ENCODE measurements at places on chromosomes 4 and X.

DNA sequence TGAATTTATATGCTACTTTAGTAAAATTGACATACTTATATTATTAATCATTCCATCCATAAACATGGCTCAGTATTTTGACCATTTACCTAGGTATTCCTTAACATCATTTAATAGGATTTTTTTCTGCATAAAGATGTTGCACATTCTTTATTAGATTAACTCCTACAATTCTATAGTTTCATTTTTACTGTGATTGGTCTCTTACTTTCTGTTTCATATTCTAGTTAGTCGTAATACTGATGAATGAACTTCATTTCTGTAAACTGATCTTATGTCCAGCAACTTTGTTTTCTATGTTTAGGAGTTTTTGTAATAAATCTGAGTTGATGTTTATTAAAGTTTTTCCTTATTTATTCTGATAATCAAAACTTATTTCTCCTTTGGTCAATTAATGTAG, 278.2 kb upstream of the CXXC4 start:
- DNase-seq, result no peak

GRCh38 chr4:74021601-74022000, 16.9 kb downstream of the CXCL3 start:
- DNase-seq, result no peak

- DNase-seq, result no peak
These were observed 48.9 kb upstream of the UCP1 start for GRCh38 chr4:140617499-140618248.

GRCh38 chrX:627510-627981, 3.0 kb upstream of the SHOX start:
- no peak for DNase-seq

- DNase-seq, result no peak
These were observed 17.7 kb downstream of the SPARCL1 start for GRCh38 chr4:87511500-87511899.

- no peak for DNase-seq
These were observed 667 bp downstream of the PTTG2 start for GRCh38 chr4:37960679-37961450.

DNA sequence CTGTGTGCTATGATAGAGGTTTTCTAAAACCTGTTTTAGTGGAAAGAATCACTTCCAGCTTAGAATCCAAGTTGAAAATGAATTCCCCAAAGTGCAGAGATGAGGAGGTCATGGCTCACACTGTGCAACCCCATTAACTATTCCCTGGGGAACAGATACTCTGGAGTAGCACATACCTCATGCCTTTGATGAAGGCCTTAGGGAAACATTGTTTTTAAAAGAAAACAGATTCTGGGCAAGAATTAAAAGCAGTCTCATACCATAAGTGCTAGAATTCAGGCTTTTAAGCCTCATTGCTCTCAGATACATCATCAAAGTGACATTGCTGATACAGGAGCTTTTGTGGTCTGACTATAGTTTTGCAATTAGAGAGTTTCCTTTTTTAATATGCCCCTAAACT, 115.1 kb downstream of the NDST4 start:
- no peak for DNase-seq

DNA sequence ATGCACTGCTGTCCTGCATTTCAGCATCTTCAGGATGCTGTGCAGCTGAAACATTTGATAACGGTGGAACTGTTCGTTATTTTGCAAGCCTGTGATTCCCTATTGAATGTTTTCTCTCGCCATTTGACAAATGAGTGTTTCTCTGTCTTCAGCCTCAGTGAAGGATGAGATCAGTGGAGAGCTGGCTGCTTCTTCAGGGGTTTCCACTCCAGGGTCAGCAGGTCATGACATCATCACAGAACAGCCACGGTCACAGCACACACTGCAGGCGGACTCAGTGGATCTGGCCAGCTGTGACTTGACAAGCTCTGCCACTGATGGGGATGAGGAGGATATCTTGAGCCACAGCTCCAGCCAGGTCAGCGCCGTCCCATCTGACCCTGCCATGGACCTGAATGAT, 52.6 kb downstream of the HTT start:
- no peak for DNase-seq

DNA sequence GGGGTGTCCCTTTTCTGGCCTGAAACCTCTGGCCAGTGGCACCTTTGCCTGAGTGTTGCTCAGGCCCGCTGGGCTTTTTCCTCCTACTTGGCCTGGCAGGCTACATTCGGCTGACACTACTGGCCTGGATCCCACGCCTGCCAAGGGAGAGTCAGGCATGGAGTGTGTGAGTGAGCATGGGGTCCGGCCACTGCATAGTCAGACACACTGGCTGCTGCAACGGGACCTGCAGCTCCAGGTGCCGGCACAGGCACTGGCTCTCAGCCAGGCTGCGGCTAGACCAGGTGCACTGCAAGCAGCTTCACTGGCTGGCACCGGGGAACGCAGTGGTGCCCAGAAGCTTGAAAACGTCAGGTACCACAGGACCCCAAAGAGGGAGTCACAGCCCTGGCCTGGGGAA, 434.9 kb downstream of the ARHGAP24 start:
- DNase-seq, result no peak

DNA sequence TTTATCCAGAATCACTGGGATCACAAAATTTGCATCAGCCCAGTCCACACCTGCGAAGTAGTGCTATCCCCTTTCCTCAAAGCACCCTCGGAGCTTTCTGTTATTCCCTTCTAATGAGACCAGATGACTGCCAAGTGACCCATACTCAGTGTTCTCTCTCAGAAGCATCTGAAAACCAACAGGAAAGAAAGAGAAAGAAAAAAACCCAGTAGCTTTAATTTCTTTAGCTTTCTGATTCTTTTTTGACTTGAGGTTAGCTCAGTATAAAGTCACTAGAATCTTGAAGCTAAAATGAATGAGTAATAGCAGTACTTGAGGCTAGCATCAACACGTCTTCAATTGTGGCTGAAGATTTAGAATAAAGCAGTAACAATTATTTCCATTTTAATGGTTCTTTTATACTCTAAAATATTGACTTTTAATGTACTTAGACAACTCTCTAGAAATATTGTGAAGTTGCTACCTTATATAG, 124.4 kb downstream of the ANK2 start:
- no peak for DNase-seq

GRCh38 chrX:122622795-122623194, 561.3 kb upstream of the GRIA3 start:
- no peak for DNase-seq

GRCh38 chrX:14095702-14096101, 66.0 kb upstream of the GEMIN8 start:
- DNase-seq, result peak; percentile 23

GRCh38 chr4:138953961-138954371, 61.6 kb upstream of the NOCT start:
- peak; percentile 17 for DNase-seq

- peak; percentile 91 for DNase-seq
These were observed 162.3 kb upstream of the MAMLD1 start for GRCh38 chrX:150200820-150201287.

DNA sequence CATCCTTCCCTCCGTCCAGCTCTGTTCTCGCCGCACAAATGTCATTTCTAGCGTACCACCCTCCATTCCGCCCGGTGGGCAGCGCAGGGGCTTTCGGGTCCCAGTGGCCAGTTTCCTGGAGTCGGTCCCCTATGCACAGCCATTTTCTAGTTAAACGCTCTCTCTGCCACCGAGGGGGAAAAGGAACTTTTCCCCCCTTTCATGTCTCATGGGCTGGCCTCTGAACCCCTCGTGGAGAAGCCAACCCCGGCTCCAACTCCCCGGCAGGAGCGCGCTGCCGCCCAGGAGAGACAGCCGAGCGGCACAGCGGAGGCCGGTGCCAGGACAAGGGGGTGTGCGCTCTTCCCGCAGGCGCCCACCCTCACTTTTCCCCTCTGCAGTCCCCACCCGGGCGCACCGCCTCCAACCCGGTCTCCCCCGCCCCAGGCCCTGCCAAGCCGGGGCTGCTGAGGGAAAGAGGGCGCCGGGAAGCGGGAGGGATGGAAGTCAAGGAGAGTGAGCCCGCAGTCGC, 662 bp downstream of the APBB2 start:
- no peak for DNase-seq

DNA sequence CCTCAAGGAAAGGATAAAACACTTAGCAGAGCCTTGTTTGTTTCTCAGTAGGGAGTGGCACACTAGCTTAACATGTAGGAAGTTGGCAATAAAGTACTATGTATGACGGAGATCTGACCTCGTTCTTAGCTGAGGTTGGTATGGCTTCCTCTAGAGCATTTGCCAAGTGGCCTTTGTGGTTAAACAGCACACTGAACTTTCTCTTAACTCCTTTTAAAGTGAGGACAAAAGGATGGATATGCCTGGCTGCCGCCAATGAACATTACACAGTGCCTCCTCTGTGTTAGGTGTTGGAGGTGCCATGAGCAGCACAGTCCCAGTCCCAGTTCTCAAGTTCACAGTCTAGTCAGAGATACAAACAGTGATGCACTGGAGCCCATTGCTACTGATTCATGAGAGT, 54.4 kb downstream of the VGLL1 start:
- no peak for DNase-seq

- peak; percentile 8 for DNase-seq
These were observed 192.9 kb downstream of the ARHGAP10 start for GRCh38 chr4:147924604-147925412.

DNA sequence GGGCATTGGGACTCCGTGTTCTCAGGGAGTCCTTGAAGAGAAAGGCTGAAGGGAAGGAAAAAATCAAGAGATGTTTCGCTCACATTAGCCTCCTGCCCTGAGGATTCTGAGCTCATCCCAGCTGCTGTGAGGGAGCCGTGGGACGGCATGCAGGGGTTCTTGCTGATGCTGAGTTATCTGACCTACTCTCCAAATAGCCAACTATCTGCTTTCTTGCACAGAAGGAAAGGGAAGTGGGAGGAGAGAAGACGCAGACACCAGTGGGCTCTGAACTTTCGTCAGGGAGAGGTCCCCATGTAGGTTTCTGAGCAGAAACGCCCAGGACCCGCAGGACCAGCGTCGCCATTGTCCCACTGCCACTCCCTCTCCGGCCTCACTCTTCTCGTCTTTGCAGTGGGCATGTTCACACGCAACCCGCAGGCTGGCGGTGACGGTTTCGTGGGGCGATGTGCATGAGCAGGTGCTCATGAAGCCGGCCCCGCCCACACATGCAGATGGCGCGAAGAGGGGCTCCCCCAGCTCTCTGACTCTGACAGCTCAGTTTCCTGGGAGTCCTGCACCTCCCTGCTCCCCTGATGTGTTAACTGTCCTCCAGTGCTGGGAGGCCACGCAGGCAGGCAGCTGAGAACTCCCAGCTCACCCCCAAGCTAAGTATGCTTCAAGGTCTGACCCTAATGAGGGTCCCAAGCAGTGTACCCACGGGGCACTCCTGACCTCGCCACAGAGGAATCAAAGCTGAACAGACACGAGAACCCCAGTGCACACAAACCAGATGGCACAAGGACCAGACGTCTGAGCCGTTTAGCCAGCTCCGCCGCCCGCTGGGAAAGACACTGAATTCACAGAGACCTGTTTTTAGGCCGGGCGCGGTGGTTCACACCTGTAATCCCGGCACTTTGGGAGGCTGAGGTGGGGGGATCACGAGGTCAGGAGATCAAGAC, 13.6 kb upstream of the ABLIM2 start:
- DNase-seq, result no peak

DNA sequence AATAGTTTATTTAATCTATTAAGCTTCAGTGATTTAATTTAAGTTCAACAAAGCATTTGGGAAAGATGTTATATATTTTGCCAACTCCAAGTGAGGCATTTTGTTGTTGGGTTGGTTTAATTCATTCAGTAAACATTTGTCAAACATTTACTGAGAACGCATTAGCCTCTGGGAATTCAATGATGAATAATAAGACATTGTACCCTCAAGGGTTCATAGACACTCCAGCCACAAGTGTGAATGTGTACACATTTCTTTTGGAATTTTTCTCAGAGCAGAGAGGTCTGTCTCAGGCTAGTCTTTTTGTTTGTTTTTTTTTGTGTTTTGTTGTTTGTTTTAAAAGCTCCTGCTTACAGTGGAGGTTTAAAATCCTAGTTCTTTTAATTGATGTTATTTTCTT, 203.9 kb downstream of the SOWAHB start:
- DNase-seq, result no peak

- DNase-seq, result no peak
These were observed 24.4 kb upstream of the IRAK1 start for GRCh38 chrX:154044091-154044490.

GRCh38 chr4:7557456-7557855, 122.7 kb upstream of the PSAPL1 start:
- DNase-seq, result peak; percentile 89

DNA sequence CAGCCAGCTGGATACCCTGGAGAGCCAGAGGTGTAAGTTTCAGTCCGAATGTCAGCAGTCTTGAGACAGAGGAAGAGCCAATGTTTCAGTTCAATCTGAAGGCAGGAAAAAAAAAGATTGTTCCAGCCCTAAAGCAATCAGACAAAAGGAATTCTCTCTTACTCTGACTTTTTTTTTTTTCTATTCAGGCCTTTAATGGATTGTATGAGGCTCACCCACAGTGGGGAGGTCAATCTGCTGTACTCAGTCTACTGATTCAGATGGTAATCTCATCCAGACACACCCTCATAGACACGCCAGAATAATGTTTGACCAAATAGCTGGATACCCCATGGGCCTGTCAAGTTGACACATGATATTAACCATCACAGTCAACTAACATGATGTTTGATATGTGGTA, 51.9 kb downstream of the TEX13A start:
- no peak for DNase-seq

GRCh38 chrX:47221756-47222155, 3.3 kb downstream of the CDK16 start:
- DNase-seq, result no peak

GRCh38 chr4:84501721-84502267, 2.7 kb upstream of the NKX6-1 start:
- DNase-seq, result no peak

GRCh38 chr4:18932730-18933339, 911.3 kb upstream of the LCORL start:
- no peak for DNase-seq

DNA sequence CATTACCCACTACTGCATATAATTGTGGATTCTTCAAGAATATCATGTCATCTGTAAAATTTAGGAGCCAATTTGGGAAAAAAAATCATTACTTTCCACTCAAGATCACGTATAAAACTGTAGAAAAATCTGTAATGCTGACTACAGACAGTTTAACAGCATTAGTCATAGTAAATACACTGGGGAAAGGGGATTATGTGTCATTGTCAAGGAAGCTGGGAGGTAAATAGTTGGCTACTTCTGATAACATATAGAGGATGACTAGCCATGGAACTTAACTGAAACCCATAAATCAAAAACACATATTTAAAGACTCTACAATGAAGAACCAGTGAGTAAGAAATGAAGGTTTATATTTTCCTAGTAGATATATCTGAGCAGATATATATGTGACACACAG, 1666.4 kb upstream of the IGFBP7 start:
- DNase-seq, result peak; percentile 67

Measured in RWPE1 (cell line).